ENCODE measurements at places on chromosomes 3 and 15.
A peak's percentile ranks its signal among the peaks of the same experiment; 100 is the strongest.

GRCh38 chr3:197295871-197296270, 2.5 kb downstream of the DLG1 start:
- no peak for DNase-seq

DNA sequence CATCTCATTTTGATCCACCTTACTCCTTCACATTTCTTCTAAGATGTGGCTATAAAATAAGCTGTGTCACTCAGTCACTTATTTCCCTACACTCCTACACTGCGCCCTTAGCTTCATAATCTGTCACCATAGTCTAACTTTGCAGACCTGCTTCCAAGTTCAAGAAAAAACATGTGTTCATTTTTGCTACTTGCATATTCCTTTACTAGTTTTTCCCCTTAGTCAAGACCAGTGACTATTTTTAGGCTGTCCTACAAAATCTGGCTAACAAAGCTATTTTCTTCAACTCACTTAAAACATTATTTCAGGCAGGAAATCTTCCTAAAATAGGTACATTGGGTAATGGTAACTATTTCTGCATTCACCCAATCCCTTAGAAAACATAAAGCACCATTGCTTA, 272.5 kb downstream of the TBC1D5 start:
- no peak for DNase-seq

GRCh38 chr3:14757153-14757700, 61.5 kb upstream of the FGD5 start:
- no peak for DNase-seq

GRCh38 chr3:71258116-71258515, 325.4 kb downstream of the FOXP1 start:
- no peak for DNase-seq

DNA sequence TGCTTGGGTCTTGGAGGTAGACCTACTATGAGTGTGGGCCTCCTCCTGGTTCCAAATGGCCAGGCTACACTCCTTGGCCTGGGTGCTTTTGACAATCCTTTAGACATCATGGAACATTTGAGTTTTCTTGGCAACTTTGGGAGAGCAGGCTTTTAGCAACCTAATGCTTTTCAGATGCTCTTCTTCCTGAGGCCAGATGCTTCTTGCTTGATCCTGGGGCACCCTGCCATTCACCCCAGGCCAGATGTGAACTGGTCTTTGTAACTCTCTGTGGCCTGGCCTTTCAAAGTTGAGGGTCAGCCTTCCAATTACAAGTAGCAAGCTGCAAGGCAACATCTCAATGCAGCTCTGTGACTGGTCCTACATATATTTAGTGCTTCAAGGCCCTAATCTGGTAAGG, 40.5 kb downstream of the RTP1 start:
- DNase-seq = no peak

GRCh38 chr3:49279376-49279775, 2.3 kb upstream of the C3orf62 start:
- no peak for DNase-seq

GRCh38 chr15:43799945-43800285, at the start of gene SERINC4:
Gene SERINC4 (minus strand): TSS chr15:43800220. CDS start chr15:43799986, 234 bp downstream.
- peak; percentile 8 for DNase-seq

- no peak for DNase-seq
These were observed 126.6 kb upstream of the MME start for GRCh38 chr3:154953538-154953937.

GRCh38 chr3:115255197-115255585, 108.1 kb upstream of the ZBTB20 start:
- no peak for DNase-seq

- no peak for DNase-seq
These were observed 264.9 kb upstream of the ST8SIA2 start for GRCh38 chr15:92128788-92129187.

GRCh38 chr3:66531256-66531655, 30.4 kb upstream of the LRIG1 start:
- no peak for DNase-seq

GRCh38 chr3:149151843-149152242, 22.4 kb downstream of the HPS3 start:
- DNase-seq = no peak

DNA sequence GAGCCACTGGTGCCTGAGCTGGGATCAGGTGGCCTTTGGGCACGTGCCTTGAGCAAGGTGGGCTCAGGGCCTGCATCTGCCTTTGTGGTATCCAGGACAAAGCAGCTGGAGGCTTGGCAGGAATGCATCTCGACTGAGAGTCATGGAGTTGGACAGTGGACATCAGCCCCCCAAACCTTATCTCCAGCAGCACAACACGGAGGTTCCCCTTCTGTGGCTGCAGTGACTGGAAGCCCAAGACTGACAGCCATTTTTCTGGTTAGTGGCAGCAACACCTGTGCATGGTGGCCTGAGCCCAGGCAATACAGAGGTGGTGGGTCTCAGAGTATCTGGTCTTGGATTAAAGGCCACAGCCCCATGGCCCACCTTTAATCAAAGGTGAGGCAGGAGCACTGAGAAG, 27.8 kb upstream of the TSEN2 start:
- no peak for DNase-seq

DNA sequence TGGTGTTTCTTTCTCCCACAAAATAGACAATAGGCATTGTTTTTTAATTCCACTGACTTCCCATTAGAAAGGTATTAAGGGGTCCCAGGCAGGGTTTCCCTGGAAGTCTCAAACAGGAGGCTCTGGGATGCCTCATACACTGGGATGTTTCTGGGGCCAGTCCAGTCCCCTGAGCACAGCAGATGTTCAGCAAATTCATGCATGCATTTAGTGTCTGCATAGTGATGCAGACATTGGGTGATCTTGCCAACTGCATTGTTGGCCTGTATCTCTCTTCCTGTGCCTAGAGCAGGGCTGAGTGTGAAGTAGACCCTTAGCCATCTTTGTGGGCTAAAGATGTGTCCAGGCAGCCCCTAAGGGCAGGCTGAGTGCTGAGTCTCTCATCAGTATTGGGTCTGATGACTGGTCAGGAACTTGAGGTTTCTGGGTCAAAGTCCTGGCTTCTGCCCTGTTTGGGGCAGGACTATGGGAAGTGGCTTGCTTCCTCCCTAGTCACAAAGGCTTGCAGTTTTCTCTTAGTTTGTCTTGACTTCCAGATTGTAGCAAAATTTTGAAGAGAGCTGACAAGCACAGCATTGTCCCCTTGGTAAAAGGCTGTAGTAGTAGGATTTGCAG, 56.5 kb downstream of the BSN start:
- no peak for DNase-seq

DNA sequence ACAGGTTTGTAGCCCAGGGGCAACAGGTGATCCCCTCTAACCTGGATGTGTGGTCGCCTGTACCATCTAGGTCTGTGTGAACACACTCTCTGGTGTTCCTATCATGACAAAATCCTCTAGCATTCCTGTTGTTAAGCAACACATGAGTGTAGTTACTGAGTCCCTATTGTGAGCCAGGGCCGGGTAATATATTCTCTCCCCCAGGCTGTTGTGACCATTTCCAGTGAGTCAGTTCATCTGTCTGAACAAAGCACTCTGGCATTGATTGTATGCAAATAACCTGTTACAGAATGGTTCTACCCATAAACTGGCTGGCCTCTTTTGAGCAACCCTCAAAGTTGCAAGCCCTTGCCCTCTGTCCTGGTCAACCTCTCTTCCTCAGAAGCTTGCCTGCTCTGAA, 2.6 kb upstream of the FLNB start:
- DNase-seq = no peak

- no peak for DNase-seq
These were observed 25.8 kb downstream of the GABRA5 start for GRCh38 chr15:26892678-26893077.

DNA sequence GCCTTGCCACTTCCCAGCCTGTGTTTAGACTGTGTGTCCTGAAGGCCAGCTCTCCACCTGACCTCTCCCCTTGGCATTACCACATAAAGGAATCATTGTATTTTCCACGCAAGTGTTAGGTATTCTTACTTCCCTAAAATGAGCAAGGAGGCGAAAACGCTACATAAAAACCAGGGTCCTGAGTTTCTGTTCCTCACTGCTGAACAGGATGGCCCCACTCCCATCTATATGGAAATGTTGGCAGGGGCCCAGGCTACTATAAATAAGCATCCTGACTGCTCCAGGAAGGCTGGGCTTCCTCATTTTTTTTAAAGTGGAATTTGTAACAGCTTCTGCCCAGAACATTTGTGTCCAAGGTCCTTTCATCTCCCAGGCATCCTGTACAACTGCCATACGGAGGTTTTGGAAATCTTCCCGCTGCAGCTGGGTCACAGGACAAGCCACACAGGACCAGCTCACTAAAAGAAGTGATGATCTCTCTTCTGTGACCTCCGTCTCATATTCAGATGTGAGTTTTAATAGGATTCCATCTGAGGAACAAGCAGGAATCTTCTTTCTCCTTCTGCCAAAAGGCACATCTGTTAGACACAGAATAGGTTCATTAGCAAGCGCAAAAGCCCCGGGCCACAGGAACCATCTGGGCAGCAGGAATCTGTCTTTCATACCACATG, 56.4 kb upstream of the LIMD1 start:
- peak; percentile 45 for DNase-seq

GRCh38 chr3:98972155-98972554, 70.7 kb upstream of the DCBLD2 start:
- DNase-seq = no peak

DNA sequence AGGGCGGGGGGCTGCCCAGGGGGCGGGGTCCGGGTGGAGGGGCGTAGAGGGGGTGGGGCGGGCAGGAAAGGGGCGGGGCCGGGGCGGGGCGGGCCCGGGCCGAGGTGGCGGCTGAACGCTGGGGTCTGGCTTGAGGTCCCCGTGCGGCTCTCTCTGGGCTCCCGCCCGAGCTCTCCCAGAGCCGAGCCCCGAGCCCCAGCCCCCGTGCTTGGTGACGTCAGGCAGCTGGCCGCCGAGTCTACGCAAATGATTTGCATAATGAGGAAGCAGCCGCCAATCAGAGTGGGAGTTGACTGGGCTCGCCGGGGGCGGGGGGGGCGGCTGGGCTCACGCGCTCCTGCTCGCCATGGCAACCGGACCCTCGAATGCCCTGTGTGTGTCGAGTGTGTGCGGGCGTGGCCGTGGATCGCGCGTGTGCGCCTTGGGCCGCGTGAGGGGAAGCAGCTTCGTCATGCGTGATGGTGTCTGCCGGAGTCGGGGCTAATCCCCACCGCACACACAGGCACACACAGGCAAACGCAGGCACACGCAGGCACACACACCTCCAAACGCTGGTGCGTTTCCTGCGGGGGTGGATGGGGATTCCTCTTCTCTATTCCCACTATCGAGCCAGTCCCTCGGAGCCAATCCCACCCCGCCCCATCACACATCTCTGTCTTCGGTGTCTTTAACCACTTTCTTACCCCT, at the start of gene CELF6:
Gene CELF6, minus strand, starts transcription at position 173 of the 687 bp plus-strand sequence. CDS start 283 bp downstream, outside the sequence.
- DNase-seq = peak; percentile 87

- DNase-seq = no peak
These were observed 29.3 kb downstream of the CD200 start for GRCh38 chr3:112362221-112362620.

- DNase-seq = peak; percentile 74
These were observed at the start of gene EFCAB12 for GRCh38 chr3:129428376-129429079. Gene EFCAB12 (minus strand): TSS chr3:129428636. CDS start chr3:129428488, 148 bp downstream.

- DNase-seq = no peak
These were observed 35.2 kb upstream of the GOLGA6L2 start for GRCh38 chr15:23482228-23482627.

DNA sequence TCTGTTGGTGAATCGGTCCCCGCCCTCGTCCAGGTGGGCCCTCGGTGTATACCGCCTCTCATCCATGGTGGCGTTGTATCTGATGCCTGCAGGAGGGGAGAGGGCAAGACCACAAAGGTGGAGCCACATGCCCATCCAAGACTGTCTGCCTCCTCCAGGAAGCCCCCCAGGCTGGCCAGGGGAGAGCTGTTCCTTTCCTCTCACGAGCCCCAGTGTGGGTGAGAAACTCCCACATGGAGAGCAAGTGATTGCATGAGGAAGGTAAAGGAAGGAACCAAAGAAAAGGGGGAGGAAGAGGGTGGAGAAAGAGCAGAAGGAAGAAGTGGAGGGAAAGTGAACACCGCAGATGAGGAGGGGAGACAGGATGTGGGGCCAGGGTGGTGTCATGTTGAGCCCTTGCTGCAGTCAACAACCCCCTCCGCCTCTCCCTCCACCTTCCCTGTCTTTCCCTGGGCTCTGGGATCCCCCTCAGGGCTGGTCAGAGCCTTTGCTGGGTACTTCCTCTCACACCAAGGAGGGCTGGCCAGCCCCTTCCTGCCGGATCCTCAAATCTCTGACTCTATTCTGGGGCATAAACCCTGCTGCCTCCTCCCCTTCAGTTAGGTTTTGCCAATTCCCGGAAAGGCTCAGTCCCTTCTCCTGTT, 49.3 kb downstream of the FEM1B start:
- no peak for DNase-seq

DNA sequence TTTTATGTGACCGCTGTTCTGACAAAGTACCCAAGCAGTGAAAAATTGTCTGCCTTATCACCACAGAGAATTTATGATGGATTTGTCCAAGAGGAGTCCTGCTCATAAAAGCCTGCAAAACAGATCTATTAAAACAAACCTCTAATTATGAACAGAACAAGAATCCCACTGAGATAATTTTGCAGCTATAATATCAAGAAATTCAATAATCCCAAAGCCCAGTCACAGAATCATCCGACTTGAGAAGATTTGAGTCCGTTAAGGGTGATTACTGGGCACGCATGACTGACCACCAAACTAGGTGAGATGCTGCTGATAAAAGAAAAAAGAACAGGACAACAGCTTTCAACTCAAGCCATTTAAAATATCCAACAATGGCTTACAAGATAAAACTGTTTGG, 231.0 kb upstream of the WNT5A start:
- no peak for DNase-seq

GRCh38 chr3:159859424-159859823, 129.2 kb upstream of the IL12A start:
- peak; percentile 90 for DNase-seq

DNA sequence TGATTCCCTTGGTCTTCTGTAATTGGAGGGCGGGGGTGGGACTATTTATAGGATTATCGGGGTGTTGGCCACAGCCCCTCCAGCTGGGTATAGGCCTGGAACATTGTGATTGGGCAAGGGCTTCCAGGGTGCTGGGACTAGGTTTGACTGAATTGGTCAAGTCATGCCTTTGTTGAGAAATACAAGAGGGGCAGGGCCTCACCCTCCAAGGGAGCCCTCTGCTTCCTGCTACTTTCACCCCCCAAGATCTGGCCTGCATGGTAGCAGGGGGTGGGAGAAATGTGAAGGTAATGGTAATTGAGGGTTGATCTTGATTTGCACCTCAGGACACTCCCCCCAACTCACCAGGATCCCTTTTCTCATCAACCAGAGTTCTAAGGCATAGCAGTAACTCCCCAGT, 25.2 kb downstream of the TRIM71 start:
- DNase-seq = no peak

- no peak for DNase-seq
These were observed 6.0 kb downstream of the PHLDB2 start for GRCh38 chr3:111864821-111865656.

- DNase-seq = no peak
These were observed 52.9 kb upstream of the ROBO2 start for GRCh38 chr3:76986876-76987474.

- no peak for DNase-seq
These were observed 2.0 kb upstream of the MELTF start for GRCh38 chr3:197031315-197032285.

Data from NCI-H524 treated with DMSO at 0.1 percent for 48 hours (cell line).